Activated CD8-positive, alpha-beta memory T cell treated with anti-CD3 and anti-CD28 coated beads for 4 hours (primary cell): ENCODE measurements at places on chromosomes 13 and 19.

DNA sequence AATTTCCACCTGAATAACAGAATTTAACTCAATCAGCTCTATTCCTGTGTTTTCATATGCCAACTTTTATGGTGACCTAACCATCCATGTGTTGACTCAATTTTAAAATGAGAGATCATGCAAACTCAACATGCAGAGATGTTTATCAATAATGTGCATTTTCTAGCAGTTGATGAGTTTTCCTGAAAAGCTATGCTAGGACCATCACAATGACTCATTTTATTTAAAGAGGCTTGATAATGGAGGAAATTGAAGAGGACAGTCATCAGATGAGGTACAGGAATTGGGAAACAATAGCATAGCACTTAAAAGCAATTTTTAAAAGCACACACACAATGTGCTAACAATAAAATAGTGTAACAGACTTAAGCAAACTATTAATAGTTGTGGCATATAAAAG, 127.1 kb downstream of the VWA8 start:
- DNase-seq: no peak

DNA sequence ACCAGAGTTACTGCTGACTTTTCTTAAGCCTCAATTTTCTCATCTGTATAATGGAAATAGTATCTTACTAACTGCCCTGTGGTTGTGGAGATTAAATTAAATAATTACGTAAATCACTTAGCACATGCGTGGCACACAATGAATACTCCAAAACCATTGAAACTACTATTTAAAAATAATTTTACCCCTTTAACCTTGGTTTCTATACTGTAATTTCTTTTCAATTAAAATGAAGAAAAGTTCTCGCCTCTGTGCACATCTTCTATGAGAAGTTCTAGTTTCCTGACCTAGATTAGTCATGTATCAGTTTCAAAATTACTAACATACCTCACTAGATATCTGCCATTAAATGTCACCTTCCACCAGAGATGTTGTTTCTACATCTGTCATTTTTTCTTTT, 5.7 kb downstream of the SLITRK1 start:
- no peak for DNase-seq

DNA sequence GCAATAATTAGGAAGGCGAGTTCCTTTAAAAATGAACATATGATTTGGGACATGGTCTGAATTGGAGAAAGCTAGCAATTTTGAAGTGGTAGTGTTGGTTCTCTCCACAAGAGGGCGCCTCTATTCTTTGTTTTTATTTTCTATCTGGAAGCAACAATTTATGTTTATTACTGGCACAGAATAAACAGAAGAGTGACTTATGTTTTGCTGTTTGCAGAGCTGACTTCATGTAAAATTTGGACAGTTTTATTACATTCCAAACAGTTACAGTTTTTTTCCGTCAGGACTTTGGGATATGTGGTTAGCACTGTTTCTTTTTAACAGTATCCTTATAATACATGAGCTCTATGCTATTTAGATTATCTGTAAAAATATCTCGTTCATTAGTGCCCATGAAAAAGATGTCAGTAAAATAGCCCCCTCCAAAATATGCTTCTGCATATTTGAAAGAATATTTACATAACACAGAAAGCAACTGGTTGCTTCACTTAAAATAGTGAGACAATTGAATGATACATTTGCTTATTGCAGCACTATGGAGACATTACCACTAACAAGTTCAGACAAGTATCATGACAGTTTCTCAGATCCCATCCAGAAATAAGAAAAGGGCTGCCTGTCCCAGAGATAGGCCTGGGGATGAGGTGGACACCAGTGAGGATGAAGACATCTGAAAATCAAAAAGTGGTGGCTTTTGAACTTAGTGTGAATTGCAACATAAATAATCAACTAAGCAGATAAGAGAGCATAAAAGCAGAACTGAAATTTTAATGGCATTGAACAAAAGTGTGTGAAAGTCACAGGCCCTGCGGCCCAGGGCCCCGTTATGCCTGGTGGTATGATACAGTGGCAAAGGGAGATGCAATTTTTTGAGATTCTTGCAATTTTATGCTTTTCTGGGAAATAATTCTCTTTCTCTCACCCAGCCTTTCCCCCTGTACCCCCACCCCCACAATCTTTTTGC, 32.3 kb upstream of the FGF9 start:
- no peak for DNase-seq

DNA sequence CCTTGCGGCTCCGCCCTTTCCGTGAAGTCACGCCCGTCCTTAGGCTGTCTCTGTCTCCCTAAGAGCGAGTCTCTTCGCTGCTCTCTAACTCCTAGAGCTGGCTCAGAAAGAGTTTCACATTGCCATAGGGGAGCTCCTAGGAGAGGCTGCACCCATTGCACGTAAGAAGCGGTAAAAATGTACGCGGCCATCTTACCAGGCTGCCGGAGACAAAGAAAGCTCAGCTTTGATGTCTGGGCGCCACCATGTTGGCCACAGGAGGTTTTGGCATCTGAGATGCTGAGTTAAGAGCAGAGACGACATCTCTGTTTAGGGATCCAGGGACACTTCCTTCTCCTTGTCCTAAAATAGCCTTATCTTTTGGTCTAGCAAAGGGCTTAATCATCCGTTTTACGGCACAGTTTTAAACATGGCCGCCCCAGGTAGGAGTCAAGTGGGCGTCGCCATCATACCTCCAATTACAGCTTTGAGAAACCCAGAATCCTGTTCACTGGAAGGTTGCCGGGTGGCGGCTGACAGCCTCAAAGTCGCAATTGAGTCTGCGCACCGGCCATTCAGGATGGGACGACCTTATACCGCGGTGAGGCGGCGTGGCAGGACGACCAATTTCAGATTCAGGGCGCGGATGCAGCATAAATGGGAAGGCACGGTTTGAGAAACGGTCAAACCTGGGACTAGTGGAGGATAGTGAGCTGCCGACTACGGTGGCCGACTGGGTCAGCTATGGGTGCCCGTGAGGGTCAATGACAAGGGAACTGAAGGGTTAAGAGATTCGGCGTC, at the start of gene ZNF793:
Gene ZNF793 (plus strand): TSS at position 553 of the 780 bp plus-strand sequence. CDS start 16,501 bp downstream, outside the sequence.
- DNase-seq: peak; percentile 54

DNA sequence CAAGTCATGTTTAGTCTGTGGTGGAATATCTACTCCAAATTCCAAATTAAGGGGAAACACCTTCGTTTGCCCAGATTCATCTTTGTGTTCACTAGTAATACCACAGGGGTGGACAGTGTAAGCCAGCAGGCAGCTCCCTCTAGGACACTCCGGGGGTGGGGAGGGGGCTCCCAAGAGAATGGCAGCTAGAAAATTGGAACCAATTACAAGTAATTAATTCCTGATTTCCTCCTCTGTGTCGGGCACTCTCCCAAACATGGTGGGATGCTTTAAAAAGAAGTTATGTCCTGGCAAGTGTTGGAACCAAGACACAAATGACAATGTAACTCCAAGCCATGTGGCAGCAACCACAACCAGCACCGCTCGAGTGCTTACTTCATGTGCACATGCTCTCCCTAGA, 5.9 kb downstream of the COL4A1 start:
- DNase-seq: no peak

GRCh38 chr13:99314640-99315176, 7.5 kb upstream of the GPR183 start:
- DNase-seq: peak; percentile 41

GRCh38 chr19:29645911-29646310, 19.4 kb upstream of the PLEKHF1 start:
- DNase-seq: no peak

DNA sequence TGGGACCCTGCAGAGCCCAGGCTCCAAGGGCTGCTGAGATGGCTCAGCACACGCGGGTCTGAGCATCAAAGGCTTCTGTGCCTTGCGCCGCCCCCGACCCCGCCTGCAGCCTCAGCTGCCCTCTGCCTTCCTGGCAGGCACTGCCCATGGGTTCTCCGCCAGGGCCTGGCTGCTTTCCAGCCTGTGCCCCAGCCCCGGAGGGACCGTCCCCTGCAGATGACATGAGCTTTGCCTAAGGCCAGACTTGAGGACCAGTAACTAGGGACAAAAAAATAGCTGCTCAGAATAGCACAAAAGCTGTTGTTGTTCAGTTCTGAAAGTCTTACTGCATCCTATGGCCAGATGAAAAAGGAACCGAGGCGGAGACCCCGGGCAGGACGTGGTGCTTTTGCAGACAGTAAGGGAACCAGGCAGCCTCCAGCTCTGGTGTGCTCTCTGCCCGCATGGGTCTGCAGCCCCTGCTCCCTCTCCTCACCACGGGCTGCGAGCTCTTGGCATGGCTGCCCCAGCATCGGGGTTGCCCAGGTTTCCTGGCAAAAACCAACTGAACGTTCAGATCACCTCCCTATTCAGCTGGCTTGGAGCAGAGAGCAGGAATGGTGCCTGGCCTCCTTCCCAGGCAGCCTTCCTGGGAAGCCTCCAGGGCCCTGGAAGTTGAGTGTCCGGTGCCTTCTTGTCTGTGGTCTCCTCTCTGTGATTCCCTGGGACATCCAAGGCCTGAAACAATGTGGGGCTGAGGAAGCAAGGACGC, 12.5 kb upstream of the CFAP97D2 start:
- DNase-seq: no peak

- DNase-seq: no peak
Measured at GRCh38 chr19:12224676-12225075, 61.8 kb downstream of the ZNF136 start.

DNA sequence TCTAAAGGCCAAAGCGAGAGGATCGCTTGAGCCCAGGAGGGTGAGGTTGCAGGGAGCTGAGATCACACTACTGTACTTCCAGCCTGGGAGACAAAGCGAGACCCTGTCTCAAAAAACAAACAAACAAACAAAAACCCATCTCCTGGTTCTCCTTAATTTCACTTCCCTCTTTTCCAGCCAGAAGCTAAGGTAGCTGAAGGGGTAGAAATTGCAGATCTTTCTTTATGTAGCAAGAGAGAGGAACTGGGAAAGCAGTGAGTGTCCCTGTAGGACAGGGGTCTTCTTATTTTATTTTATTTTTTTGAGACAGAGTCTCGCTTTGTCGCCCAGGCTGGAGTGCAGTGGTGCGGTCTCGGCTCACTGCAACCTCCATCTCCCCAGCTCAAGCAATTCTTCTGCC, 4.5 kb upstream of the TSPAN16 start:
- DNase-seq: no peak

DNA sequence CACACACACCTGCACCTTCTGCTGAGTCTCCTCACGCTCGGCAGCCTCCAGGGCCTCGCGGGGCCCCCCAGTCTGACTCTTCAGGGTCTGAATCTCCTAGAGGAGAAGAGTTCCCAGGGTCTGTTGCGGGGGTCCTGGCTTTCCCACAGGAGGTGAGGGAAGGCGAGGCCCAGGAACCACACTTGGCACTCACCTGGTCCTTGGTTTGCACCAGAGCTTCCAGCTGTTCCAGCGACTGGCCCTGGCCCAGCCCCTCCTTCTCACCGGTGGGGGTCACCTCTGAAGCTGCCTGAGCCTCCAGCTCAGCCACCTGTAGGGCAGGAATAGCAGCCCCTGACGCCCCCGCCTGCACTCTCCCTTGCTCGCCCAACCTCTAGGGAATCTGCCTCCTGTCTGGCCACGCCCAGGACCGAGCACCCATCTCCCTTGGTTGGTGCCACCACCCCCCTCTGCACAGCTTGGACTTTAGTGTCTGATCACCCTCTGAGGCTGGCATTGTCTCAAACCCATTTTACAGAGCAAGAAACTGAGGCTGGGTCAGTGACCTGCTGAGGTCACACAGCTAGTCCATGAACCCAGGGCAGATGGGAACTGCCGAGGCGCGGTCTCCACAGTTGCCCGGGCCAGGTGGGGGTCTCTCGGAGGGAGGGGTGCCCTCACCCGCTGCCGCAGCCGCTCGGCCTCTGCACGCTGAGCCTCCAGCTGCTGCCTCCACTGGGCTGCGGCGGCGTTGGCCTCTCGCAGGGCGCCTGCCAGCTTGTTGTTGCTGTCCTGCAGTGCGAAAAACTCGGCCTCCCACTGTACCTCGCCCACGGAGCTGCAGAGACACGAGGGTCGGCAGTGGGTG, 9.5 kb downstream of the HOMER3 start:
- no peak for DNase-seq

- DNase-seq: no peak
Measured at GRCh38 chr13:38462605-38463004, 113.0 kb downstream of the UFM1 start.

DNA sequence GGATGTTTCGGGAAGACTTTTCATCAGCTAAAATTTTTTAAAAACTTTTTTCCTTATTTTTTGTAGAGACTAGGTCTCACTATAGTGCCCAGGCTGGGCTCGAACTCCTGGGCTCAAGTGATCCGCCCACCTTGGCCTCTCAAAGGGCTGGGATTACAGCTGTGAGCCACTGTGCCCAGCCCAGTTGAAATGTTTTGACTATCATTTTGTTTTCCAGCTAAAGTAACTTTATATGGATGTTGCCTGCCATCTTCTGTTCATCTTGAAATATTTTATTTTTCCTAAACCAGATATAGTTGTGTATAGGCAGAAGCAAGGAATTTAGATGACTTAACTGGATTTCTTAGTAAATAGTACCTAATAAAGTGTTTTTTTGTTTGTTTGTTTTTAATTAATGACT, 7.0 kb downstream of the CAB39L start:
- DNase-seq: no peak

- no peak for DNase-seq
Measured at GRCh38 chr13:62767473-62767872, 1351.8 kb upstream of the PCDH20 start.

DNA sequence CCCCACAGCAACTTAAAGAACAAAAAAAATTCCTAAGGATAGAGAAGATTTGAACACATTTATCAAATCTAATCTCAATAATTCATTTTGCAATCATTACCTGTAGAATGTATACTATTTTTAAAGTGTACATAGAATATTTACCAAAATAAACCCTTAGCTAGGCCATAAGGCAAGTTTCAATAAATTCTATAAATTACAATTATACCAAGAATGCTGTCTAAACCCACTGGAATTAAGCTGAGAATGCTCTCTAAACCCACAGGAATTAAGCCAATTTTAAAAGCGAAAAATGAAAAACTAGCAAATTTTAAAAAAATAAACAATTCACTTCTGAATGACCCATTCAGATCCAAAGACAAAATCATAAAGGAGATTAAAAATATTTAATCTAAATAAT, 540.4 kb upstream of the NBEA start:
- no peak for DNase-seq

GRCh38 chr13:69579351-69579750, 528.3 kb upstream of the ATXN8OS start:
- DNase-seq: no peak

GRCh38 chr13:28954419-28954725, 134.2 kb downstream of the MTUS2 start:
- no peak for DNase-seq

DNA sequence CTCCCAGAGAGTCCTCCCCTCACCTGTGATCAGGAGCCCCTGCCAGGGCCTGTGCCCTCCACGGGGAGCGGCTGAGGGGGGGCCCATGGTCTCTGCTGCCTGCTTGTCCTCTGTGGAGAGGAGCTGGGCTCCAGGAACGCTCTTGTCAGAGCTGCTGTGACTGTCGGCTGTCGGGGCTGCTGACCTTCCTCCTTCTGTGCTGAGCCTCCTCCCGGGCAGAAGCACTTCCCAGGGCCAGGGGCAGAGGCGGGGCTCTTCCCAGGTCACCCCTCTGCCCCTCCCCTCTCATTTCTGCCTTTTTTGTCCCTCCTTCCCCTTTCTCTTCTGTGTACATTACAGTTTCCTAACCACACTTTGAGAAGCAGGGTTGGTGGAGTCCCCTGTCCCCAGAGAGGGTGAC, at the start of gene CEACAM4:
Gene CEACAM4 (minus strand): TSS at position 198 of the 400 bp plus-strand sequence. CDS start 111 bp downstream, at position 87.
- DNase-seq: no peak
